ENCODE measurements at places on chromosomes 4 and X.
A peak's percentile ranks its signal among the peaks of the same experiment; 100 is the strongest.

DNA sequence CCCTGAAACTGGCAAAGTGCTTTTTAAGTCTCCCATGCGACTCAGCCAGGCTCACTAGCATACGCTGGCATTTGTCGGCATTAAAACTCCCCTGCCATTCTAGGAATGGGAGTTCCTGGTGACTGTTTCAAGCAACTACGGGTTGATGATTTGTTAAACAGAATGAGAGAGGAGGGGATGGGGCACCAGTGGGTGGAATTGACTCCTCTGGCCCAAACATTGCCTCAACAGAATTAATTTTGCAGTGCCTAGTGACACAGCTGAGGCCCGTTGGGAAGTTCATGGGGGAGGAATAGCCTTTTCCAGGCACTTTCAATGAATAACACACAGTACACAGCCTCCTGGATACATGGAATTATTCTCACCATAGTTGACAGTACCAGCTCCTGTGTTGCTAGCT is 30.1 kb downstream of the NEUROG2 start:
- DNase-seq, result no peak
- H3K36me3 ChIP-seq, result no peaks in the 10 kb centered on the region
- no peak overlapping the region for H3K4me3 ChIP-seq
- no peak overlapping the region for H3K27ac ChIP-seq
- peaks cover 2% of the 10 kb centered on the region for H3K27me3 ChIP-seq

DNA sequence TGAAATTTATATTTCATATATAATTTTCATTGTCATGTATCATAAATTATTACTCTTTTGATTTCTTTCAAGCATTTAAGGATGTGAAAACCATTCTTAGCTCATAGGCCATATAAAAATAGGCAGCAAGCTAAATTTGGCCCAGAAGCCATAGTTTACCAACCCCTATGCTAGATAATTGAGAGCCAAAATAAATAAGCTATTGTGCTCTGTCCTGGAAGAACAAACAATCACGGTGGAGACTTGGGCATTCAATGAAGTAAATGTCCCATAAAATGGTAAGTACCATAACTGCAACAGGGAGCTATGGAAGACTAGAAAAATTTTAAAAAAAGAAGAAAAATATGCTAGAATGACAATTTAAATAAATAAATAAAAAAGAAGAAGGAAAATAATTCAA is 60.9 kb upstream of the PACRGL start:
- no peak for DNase-seq
- H3K27me3 ChIP-seq, result peaks cover 4% of the 10 kb centered on the region
- H3K27ac ChIP-seq, result no peak overlapping the region
- no peak overlapping the region for H3K4me3 ChIP-seq

DNA sequence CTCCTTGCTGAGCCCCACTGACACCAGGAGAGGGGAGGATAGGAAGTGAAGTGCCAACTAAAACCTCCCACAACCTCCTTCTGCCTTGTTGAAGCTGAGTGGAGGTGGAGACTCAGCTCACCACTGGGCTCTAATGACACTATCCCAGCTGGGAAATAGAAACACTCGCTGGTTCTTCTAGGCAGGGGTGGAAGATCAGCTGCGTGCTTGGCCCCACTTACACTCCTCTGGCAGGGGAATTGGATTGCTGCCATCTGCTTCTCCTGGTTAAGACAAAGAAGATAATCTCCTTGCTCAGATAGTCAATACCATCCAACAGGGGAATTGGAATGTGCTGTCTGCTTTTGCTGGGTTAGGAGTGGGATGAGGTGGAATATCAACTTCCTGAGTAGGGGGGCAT is 392.5 kb downstream of the ZNF674 start:
- H3K4me1 ChIP-seq, result no peaks in the 10 kb centered on the region
- no peak overlapping the region for H3K27ac ChIP-seq
- H3K36me3 ChIP-seq, result no peaks in the 10 kb centered on the region

- H3K4me3 ChIP-seq, result no peak overlapping the region
- no peaks in the 10 kb centered on the region for H3K27me3 ChIP-seq
- no peak for DNase-seq
- H3K27ac ChIP-seq, result no peak overlapping the region
Measured at GRCh38 chr4:107492566-107492965, 227.5 kb downstream of the PAPSS1 start.

GRCh38 chr4:102356562-102357202 is 11.4 kb upstream of the SLC39A8 start:
- H3K36me3 ChIP-seq, result no peaks in the 10 kb centered on the region
- DNase-seq, result no peak
- no peaks in the 10 kb centered on the region for H3K27me3 ChIP-seq
- H3K4me1 ChIP-seq, result no peaks in the 10 kb centered on the region
- H3K27ac ChIP-seq, result no peak overlapping the region
- H3K4me3 ChIP-seq, result no peak overlapping the region

DNA sequence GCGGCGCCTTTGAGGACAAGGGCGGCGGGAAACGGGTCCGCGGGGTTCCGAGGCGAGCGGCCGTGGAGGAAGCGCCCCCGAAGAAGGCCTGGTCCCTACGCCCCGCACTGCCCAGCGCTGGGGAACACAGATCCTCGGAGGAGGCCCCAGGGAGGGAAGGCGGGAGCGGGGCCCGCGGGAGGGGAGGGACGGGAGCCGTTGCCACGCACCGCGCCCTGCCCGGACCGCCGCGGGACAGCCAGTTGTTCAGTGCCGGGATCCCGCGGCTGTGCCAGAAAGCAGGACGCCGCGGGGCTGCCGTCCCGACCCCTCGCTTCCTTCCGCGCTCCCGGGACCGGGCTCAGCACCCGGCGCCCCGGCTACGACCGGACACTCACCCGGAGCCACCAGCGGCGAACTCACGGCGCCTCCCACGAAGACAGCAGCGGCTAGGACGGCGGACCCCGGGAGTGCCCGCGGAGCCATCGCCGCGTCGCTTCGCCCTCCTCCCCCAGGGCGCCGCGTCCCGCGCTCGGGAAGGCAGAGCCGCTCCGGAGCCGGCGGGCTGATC is 278 bp downstream of the RELL1 start:
- H3K36me3 ChIP-seq, result no peaks in the 10 kb centered on the region
- peaks cover 41% of the 10 kb centered on the region for H3K4me1 ChIP-seq
- no peaks in the 10 kb centered on the region for H3K27me3 ChIP-seq
- peak; percentile 38 for DNase-seq

DNA sequence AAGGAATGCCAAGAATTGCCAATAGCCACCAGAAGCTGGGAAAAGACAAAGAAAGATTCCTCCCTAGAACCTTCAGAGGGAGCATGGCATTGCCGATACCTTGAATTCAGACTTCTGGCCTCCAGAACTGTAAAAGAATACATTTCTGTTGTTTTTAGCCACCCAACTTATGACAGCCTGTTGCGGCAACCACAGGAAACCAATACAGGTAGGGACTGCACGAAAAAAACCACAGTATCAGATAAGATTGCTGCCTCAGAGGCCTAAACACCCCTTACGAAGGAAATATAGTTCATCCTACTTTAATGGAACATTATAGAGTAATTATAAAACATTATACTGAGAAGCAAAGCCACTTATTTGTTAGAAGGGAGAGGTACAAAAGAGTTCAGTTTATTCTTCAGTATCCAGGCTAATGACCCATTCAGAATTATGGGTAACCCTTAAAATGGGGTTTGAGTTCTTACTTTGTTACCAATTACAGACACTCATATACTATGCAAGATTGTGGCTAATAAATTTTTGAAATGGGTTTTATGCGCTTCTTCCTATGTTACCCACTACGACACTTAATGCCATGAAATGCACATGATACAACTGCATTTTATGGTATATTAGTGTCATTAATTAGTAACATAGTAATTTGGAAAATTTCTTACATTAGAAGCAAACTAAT is 37.4 kb upstream of the SMIM10L2A start:
- no peaks in the 10 kb centered on the region for H3K36me3 ChIP-seq
- no peak for DNase-seq
- H3K27ac ChIP-seq, result no peak overlapping the region
- no peak overlapping the region for H3K4me3 ChIP-seq
- H3K4me1 ChIP-seq, result no peaks in the 10 kb centered on the region
- no peaks in the 10 kb centered on the region for H3K27me3 ChIP-seq

DNA sequence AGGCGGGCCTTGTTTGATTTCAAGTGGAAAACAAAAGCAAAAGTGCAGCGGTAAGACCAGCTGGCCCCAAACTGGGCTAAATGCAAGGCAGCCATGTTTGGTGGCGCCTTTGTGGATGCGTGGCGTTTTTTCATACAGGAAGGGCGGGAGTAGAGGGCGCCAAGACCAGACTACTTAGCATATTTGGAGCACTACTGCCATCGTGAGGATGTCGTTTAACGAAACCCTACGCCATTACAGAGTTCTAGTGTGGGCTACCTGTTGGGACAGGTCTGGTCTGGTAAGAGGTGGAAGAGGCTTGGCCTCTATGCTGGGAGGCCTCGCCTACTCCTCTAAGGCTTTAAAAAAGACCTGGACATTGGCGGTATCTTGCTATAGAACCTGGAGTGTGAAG is 230.7 kb upstream of the STK26 start:
- no peaks in the 10 kb centered on the region for H3K4me1 ChIP-seq
- no peak overlapping the region for H3K27ac ChIP-seq
- H3K27me3 ChIP-seq, result peaks cover 20% of the 10 kb centered on the region
- H3K4me3 ChIP-seq, result peak overlapping the region; percentile 83
- H3K36me3 ChIP-seq, result no peaks in the 10 kb centered on the region

DNA sequence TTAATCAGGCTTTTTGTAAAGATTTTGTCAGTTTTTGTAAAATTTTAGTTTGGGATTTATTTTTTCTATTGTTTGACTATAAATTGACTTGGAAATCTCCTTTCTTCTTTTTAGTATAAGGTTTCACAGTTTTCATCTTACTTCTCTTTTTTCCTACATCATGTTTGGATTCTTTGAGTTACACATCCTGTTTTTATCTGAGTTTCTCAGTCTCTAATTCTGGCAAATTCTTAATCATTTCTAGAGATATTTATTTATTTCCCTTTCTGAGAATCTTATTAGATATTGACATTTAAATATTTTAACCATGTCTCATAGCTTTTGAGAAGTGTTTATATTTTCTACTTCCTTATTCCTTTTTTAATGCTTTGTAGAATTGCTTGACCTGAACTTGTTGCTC is 20.7 kb downstream of the USP53 start:
- no peaks in the 10 kb centered on the region for H3K36me3 ChIP-seq
- peaks cover 3% of the 10 kb centered on the region for H3K4me1 ChIP-seq
- H3K27ac ChIP-seq, result no peak overlapping the region
- no peak for DNase-seq
- H3K27me3 ChIP-seq, result no peaks in the 10 kb centered on the region

- H3K4me1 ChIP-seq, result no peaks in the 10 kb centered on the region
- no peak overlapping the region for H3K4me3 ChIP-seq
- H3K36me3 ChIP-seq, result no peaks in the 10 kb centered on the region
- no peak overlapping the region for H3K27ac ChIP-seq
- DNase-seq, result no peak
Measured at GRCh38 chr4:178415925-178416324, 973.7 kb upstream of the AGA start.

DNA sequence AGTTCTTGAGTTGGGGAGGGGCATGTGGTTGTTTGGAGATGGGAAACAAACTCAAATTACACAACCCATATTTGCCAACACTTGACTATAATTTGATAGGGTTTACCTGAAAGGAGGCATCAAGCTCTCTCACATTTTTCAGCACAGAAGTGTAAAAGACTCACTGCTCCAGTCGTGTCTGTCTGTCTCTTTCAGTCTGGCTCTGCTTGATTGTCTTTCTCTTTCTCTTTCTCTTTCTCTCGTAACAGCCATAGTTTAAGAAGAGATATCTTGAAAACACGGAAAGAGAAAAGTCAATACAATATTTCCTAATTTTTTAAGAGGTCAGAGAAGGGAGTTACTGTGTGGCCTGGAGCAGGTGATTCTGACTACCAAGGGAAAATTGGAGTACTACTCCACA is 413.6 kb upstream of the CXorf51A start:
- no peak overlapping the region for H3K4me3 ChIP-seq
- no peak overlapping the region for H3K27ac ChIP-seq
- H3K27me3 ChIP-seq, result no peaks in the 10 kb centered on the region
- no peaks in the 10 kb centered on the region for H3K4me1 ChIP-seq
- H3K36me3 ChIP-seq, result no peaks in the 10 kb centered on the region

DNA sequence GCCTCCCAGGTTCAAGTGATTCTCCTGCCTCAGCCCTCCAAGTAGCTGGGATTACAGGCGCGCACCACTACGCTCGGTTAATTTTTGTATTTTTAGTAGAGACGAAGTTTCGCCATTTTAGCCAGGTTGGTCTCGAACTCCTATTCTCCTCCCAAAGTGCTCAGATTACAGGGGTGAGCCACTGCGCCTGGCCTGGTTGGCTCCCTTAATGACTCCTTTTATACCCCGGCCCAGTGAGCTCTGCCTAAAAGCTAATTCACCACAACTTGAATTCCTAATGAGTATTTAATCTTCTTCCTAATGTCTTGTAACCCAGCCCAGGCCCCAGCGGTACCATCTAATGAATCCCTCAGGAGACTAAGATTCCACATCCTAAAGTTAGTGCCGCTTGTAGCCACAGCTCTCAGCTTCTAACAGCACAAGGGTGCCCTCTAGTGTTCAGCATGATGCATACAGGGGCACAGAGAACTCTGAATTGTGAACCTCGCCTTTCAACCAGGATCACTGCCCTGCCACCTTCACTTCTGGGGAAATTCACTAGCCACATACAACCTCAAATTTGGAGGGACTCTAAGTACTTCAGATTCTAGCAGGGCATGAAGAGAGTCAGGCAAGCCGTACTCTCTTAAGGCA is 89.5 kb downstream of the OR13H1 start:
- H3K27ac ChIP-seq, result no peak overlapping the region
- H3K36me3 ChIP-seq, result no peaks in the 10 kb centered on the region
- DNase-seq, result peak; percentile 3
- peaks cover 25% of the 10 kb centered on the region for H3K27me3 ChIP-seq
- no peaks in the 10 kb centered on the region for H3K4me1 ChIP-seq

GRCh38 chrX:47185241-47185640 is 8.4 kb upstream of the UBA1 start:
- H3K36me3 ChIP-seq, result peaks cover 62% of the 10 kb centered on the region
- no peak for DNase-seq
- H3K4me1 ChIP-seq, result no peaks in the 10 kb centered on the region
- H3K4me3 ChIP-seq, result no peak overlapping the region
- H3K27me3 ChIP-seq, result no peaks in the 10 kb centered on the region

DNA sequence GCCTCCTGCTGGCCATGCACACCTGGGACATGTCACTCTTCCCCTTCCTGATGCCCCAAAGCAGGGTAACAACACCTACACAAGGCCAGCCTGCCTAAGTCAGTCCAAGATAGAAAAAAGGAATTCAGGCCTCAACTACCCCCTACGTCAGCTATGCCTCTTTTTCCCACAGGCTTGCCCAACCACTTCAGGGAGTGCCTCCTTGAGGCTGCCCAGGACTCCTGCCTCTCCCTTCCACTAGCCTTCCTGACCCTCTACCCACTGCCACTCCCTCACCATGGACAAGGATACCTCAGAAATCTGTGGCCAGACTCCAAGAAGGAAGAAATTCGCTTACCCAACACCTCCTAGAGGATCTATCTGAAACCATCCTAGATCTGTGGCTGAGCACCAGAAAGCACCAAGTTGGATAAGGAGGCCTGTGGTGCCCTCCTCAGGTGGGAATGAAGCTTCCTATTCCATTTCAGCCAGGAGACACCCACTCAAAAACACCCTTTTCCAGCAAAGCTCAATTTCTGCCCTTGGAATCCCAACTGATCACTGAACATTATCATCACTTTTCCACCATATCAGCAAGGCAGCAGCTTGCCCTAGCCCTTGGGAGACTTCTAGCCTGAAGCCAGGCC is 1.8 kb downstream of the KDM5C start:
- H3K27ac ChIP-seq, result no peak overlapping the region
- DNase-seq, result no peak
- peaks cover 38% of the 10 kb centered on the region for H3K36me3 ChIP-seq
- H3K4me1 ChIP-seq, result peaks cover 42% of the 10 kb centered on the region

Measured in CD14-positive monocyte (primary cell).